ENCODE measurements at places on chromosomes 3 and 15.

DNA sequence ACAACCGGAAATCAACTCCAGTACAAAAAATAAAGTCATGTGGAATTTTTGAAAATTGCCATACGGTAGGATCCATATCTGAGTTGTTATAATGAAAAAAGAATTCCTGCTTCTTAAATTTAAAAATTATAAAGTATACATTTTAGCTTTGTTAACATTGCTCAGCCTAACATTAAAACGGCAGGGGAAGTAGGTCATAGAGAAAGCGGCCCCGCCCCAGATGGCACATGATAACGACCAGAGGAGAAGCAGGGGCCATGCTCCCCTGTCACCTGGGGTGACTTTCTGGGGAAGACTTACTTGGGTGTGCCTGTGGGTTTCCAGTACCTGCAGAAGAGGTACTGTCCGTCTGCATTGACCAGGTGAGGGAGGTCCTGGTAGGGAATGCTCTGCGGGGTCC, 921 bp downstream of the MGLL start:
- peak; percentile 89 for DNase-seq

DNA sequence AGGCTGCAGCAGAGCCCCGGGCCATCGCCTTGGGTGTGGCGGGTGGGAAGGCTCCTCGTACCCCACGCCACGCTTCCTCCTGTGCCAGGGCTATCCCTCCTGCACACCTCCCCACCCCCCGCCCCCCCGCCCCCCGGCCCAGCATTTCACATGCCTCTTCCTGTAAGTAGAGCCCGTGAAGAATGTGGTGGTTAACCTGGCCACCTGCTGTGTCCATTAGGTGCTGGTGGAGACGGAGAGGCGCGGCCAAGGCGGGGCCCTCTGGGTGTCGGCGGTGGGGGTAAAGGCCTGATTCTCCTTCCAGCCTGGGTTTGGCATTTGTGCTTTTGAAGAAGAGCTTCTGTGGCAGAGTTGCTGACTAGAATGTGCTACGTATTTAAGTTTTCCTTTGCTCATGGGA, 127.8 kb downstream of the CHDH start:
- no peak for DNase-seq

GRCh38 chr3:80553211-80553610, 785.4 kb upstream of the ROBO1 start:
- no peak for DNase-seq

- DNase-seq: no peak
Measured at GRCh38 chr3:127739347-127740135, 66.8 kb downstream of the ABTB1 start.

- no peak for DNase-seq
Measured at GRCh38 chr3:53155760-53156159, 5.2 kb upstream of the PRKCD start.

- DNase-seq: no peak
Measured at GRCh38 chr15:57281321-57281720, 95.0 kb upstream of the CGNL1 start.

DNA sequence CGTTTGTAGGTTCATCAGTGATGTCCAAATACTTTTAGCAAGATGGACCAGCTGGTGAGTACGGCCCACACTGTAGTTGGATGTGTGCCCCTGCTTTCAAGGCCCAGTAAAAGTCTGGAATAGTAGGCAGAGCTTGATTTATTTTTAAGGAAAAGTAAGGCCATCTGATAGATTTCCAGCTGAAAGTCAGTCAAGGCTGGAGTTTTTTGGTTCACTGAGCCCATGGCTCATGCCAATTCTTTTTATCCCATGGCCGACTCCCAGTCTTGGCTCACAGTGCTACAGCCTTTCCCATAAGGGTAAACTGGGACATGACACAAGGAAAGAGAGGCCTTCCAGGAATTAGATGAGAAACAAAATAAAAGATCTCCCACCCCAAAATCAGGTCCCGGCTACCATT, 13.5 kb downstream of the CCDC80 start:
- no peak for DNase-seq

- DNase-seq: no peak
Measured at GRCh38 chr3:170656284-170656683, 70.4 kb upstream of the SLC7A14 start.

- DNase-seq: no peak
Measured at GRCh38 chr3:196194542-196194915, 16.7 kb downstream of the ZDHHC19 start.

- DNase-seq: no peak
Measured at GRCh38 chr15:49506341-49506740, 83.3 kb downstream of the FGF7 start.

GRCh38 chr3:30342318-30343060, 263.9 kb upstream of the TGFBR2 start:
- no peak for DNase-seq

DNA sequence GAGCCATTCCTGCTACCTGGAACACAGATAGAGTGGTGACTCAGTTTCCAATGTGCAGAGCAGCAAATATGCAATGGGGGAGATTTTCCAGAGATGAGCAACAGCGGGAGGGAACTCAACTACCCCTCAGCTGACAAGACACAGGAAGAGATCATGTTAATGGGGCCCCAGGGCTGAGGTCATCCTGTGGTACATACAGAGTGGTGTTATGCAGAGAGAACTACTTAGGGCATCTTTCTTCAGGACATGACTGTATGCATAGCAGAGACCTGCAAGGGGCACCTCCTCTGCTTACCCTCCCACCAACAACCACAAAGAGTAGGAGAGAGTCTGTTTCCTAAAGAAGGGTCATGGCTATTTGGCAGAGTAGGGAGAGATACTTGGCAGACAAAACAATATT, 6.8 kb upstream of the TBC1D5 start:
- no peak for DNase-seq

GRCh38 chr3:170614214-170614966, 28.5 kb upstream of the SLC7A14 start:
- no peak for DNase-seq

- no peak for DNase-seq
Measured at GRCh38 chr3:7205962-7206361, 345.0 kb downstream of the GRM7 start.
